ENCODE measurements at places on chromosomes 13 and 19. TPM values are rescaled to one million over a fixed set of nuclear protein-coding genes. Genes with fewer than 3 reads are reported as not detected.

The TARM1 gene
- not detected for total RNA-seq

The OR10H2 gene
- not detected for total RNA-seq

The KCNJ14 gene
- total RNA-seq = 5.0 TPM

The SMIM44 gene
- not detected for total RNA-seq

The TNFRSF19 gene
- not detected for total RNA-seq

The TNNT1 gene
- total RNA-seq = 0.49 TPM

The PRTN3 gene
- total RNA-seq = not detected

The PSG11 gene
- total RNA-seq = not detected

The MYH14 gene
- total RNA-seq = not detected

The CBY2 gene
- 0.32 TPM for total RNA-seq

The LILRB2 gene
- total RNA-seq = not detected

DNA sequence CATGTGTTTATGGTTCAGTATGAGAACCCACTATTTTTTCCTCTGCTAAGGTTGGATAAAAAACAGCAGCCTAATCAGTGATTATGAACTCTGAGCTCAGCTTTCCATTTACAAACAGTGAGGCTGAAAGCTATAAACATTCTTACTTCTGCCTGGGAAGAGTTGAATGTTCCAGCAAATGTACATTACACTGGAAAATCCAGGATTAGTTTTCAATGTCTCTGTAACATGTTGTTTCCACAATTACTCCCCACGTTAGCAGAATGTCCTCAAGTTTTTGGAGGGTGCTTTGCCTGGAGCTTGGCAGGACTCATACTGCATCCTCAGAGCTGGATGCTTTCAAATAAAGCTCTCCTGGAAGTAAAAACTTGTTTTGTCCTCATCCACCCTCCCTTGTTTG, 150.4 kb downstream of the POSTN start:
- no peak overlapping the region for H3K4me3 ChIP-seq
- H3K36me3 ChIP-seq = no peaks in the 10 kb centered on the region
- H3K27me3 ChIP-seq = no peaks in the 10 kb centered on the region
- no peak overlapping the region for H3K27ac ChIP-seq

DNA sequence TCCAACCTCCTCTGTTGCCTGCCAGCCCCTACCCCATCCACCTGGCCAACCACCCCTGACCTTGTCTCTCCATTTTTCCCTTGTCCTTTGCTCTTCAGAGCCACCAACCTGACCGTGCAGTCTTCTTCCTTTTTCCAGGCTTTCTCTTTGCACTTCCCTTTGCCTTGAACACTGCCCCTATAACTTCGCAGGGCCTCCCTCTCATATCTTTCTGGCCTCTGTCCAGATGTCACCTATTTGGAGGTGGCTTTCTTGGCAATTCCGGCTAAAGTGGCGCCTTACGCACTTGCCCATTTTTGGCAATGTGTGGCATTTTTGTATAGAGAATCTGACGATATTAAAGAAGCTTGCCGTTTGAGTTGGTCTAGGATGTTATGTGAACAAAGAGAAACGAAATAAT, 844 bp downstream of the ZNF543 start:
- peaks cover 42% of the 10 kb centered on the region for H3K36me3 ChIP-seq
- no peak for DNase-seq

- no peaks in the 10 kb centered on the region for H3K4me1 ChIP-seq
- no peak overlapping the region for H3K4me3 ChIP-seq
- no peaks in the 10 kb centered on the region for H3K27me3 ChIP-seq
- no peak for DNase-seq
Observed at GRCh38 chr19:2797280-2797679, 12.0 kb downstream of the THOP1 start.

DNA sequence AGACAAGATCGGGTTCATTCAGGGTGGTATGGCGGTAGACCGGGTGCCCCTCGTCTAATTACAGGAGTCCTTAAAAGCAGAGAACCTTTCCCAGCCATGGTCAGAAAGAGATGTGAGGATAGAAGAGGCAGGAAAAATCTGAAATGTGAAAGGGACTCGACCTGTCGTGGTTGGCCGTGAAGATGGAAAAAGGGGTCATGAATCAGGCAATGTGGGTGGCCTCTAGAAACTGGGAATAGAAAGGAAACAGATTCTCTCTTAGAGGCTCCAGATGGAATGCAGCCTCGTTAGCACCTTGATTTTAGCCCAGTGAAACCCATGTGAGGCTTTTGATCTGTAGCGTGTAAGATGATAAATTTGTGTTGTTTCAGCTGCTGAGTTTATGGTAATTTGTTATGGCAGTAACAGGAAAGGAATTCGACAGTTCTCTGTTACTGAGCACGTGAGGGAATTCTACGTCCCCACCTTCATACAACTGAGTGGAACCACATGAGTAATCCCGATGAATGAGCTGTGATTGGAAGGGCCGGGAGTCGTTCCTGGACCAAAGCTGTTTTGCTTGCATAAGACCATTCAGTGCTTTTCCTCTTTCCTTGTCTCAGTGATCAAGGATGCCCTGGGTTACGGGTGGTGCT, 11.0 kb upstream of the CA11 start:
- no peaks in the 10 kb centered on the region for H3K36me3 ChIP-seq
- H3K27me3 ChIP-seq = no peaks in the 10 kb centered on the region
- H3K4me1 ChIP-seq = peaks cover 7% of the 10 kb centered on the region
- DNase-seq = no peak

DNA sequence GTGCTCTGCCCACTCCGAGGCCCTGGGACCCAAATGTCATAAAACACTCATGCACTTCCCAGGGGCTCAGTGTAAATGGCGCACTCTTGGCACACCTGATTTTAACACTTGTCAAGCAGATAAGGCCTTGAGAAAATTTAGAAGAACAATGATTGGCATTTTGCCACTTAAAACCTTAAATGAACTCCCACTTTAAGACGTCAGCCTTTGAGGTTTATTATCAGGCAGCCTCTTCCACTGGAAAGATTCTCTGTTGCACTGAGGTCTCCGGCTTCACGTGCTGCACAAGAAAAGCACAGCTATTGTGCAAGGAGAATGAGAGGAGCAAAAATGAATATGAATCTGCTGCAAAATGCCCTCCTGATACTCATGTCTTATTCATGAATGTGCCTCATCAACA, 38.5 kb upstream of the ATP11A start:
- no peaks in the 10 kb centered on the region for H3K36me3 ChIP-seq
- no peaks in the 10 kb centered on the region for H3K4me1 ChIP-seq

DNA sequence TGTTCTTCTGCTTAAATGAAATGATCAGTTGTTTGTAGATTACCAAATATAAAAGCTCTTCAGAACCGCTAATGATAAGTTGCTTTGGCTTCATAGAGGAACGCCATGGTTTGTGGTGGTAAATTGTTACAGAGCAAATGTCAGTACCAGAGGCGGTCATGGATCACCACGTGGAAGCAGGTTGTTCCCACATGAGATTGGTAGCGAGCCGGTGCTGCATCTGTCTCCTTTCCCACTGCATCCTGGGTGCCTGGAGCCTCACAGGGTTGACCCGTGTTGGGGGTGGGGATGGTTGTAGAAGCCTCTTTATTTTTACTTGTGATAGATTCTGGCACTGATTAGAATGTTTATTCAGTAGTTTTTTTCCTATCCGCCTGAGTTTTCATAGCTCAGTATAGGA, 14.7 kb downstream of the GARRE1 start:
- peak overlapping the region; percentile 97 for H3K27ac ChIP-seq
- H3K4me3 ChIP-seq = peak overlapping the region; percentile 73
- peaks cover 68% of the 10 kb centered on the region for H3K4me1 ChIP-seq
- no peak for DNase-seq
- H3K36me3 ChIP-seq = no peaks in the 10 kb centered on the region

DNA sequence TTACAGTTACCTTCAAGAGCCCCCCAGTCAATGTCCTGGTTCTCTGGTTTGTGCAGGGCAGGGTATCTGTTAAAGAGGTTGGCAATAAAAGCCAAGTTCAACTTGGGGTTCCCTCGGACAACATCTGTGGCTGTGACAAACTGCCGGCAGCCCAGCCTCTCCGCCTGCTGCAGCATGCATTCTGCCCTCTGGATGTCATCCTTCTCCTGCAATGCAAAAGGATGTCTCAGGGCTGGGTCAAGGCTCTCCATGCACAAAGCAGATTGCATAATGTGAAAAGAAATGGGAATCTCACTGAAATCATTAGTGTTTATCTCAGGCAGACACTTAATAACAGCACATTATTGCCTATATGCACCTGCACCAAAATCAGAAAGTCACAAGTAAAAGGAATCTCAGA, 35.1 kb downstream of the LCP1 start:
- H3K27ac ChIP-seq = no peak overlapping the region
- peaks cover 55% of the 10 kb centered on the region for H3K4me1 ChIP-seq
- DNase-seq = no peak
- no peak overlapping the region for H3K4me3 ChIP-seq

GRCh38 chr13:47904241-47904640, 96.8 kb downstream of the SUCLA2 start:
- peaks cover 6% of the 10 kb centered on the region for H3K4me1 ChIP-seq
- H3K4me3 ChIP-seq = no peak overlapping the region
- no peaks in the 10 kb centered on the region for H3K27me3 ChIP-seq
- peaks cover 2% of the 10 kb centered on the region for H3K36me3 ChIP-seq
- no peak overlapping the region for H3K27ac ChIP-seq

GRCh38 chr13:84380866-84381265, 498.6 kb upstream of the SLITRK1 start:
- no peaks in the 10 kb centered on the region for H3K36me3 ChIP-seq
- no peak for DNase-seq
- no peaks in the 10 kb centered on the region for H3K27me3 ChIP-seq
- no peak overlapping the region for H3K4me3 ChIP-seq

GRCh38 chr13:78875792-78876580, 217.0 kb upstream of the OBI1 start:
- peaks cover 3% of the 10 kb centered on the region for H3K27me3 ChIP-seq
- no peaks in the 10 kb centered on the region for H3K4me1 ChIP-seq
- H3K27ac ChIP-seq = no peak overlapping the region
- no peak for DNase-seq
- no peaks in the 10 kb centered on the region for H3K36me3 ChIP-seq
- no peak overlapping the region for H3K4me3 ChIP-seq

- H3K4me3 ChIP-seq = no peak overlapping the region
- no peaks in the 10 kb centered on the region for H3K27me3 ChIP-seq
- H3K27ac ChIP-seq = no peak overlapping the region
- H3K4me1 ChIP-seq = peaks cover 1% of the 10 kb centered on the region
- DNase-seq = no peak
Observed at GRCh38 chr13:29948244-29948643, 97.8 kb upstream of the UBL3 start.

- no peaks in the 10 kb centered on the region for H3K27me3 ChIP-seq
- H3K4me1 ChIP-seq = peaks cover 14% of the 10 kb centered on the region
- no peak for DNase-seq
- H3K27ac ChIP-seq = no peak overlapping the region
- peaks cover 1% of the 10 kb centered on the region for H3K36me3 ChIP-seq
Observed at GRCh38 chr19:10083911-10084310, 2.2 kb upstream of the SHFL start.

- no peak for DNase-seq
- H3K27me3 ChIP-seq = peaks cover 4% of the 10 kb centered on the region
- H3K27ac ChIP-seq = no peak overlapping the region
- no peaks in the 10 kb centered on the region for H3K4me1 ChIP-seq
- H3K4me3 ChIP-seq = no peak overlapping the region
- H3K36me3 ChIP-seq = peaks cover 8% of the 10 kb centered on the region
Observed at GRCh38 chr13:21202767-21203531, 26.5 kb downstream of the MRPL57 start.

GRCh38 chr19:46920362-46920761, 59.6 kb downstream of the ARHGAP35 start:
- H3K4me3 ChIP-seq = no peak overlapping the region
- no peak for DNase-seq
- peaks cover 15% of the 10 kb centered on the region for H3K36me3 ChIP-seq
- peaks cover 42% of the 10 kb centered on the region for H3K4me1 ChIP-seq
- H3K27ac ChIP-seq = no peak overlapping the region

GRCh38 chr13:71607575-71607974, 259.4 kb downstream of the DACH1 start:
- no peaks in the 10 kb centered on the region for H3K36me3 ChIP-seq
- no peaks in the 10 kb centered on the region for H3K27me3 ChIP-seq
- H3K27ac ChIP-seq = no peak overlapping the region
- no peak overlapping the region for H3K4me3 ChIP-seq

- peaks cover 37% of the 10 kb centered on the region for H3K4me1 ChIP-seq
- no peaks in the 10 kb centered on the region for H3K27me3 ChIP-seq
- peaks cover 14% of the 10 kb centered on the region for H3K36me3 ChIP-seq
- DNase-seq = no peak
- peak overlapping the region; percentile 18 for H3K27ac ChIP-seq
Observed at GRCh38 chr13:46303742-46304385, 83.2 kb downstream of the RUBCNL start.

GRCh38 chr19:3150739-3151329, 15.0 kb downstream of the GNA15 start:
- no peaks in the 10 kb centered on the region for H3K27me3 ChIP-seq
- H3K4me1 ChIP-seq = peaks cover 8% of the 10 kb centered on the region
- no peak overlapping the region for H3K4me3 ChIP-seq
- no peak overlapping the region for H3K27ac ChIP-seq

- H3K36me3 ChIP-seq = no peaks in the 10 kb centered on the region
- no peak overlapping the region for H3K27ac ChIP-seq
- no peak for DNase-seq
- H3K4me1 ChIP-seq = no peaks in the 10 kb centered on the region
- H3K27me3 ChIP-seq = peaks cover 63% of the 10 kb centered on the region
- H3K4me3 ChIP-seq = no peak overlapping the region
Observed at GRCh38 chr13:110984798-110985197, 69.9 kb upstream of the ANKRD10 start.

DNA sequence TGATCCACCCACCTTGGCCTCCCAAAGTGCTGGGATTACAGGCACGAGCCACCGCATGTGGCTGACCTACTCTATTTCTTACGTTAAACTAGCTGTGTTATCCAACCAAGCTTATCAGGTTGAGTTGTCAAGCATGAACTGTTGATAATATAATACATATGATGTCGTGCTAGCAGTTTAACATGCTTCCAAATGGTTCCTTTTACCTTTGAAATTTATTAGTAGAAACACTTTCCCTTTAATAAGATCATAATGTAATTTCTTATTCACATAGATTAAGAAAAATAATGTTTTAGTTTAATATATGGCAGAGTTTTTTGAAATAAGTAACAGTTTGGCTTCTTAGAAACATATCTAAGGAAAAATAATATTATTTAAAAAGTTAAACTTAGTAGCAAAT, 34.4 kb upstream of the VWA8 start:
- no peaks in the 10 kb centered on the region for H3K4me1 ChIP-seq
- no peak overlapping the region for H3K4me3 ChIP-seq
- H3K27me3 ChIP-seq = peaks cover 12% of the 10 kb centered on the region
- H3K36me3 ChIP-seq = no peaks in the 10 kb centered on the region
- no peak overlapping the region for H3K27ac ChIP-seq
- no peak for DNase-seq

- no peaks in the 10 kb centered on the region for H3K36me3 ChIP-seq
- no peak for DNase-seq
- no peak overlapping the region for H3K4me3 ChIP-seq
- H3K4me1 ChIP-seq = no peaks in the 10 kb centered on the region
- H3K27ac ChIP-seq = no peak overlapping the region
Observed at GRCh38 chr19:5367530-5368133, 27.0 kb upstream of the PTPRS start.

- H3K4me1 ChIP-seq = peaks cover 5% of the 10 kb centered on the region
- DNase-seq = no peak
- H3K36me3 ChIP-seq = no peaks in the 10 kb centered on the region
- no peak overlapping the region for H3K27ac ChIP-seq
Observed at GRCh38 chr13:99864627-99864990, 107.0 kb downstream of the ZIC5 start.

GRCh38 chr19:11756965-11757364, 9.8 kb upstream of the ZNF441 start:
- H3K4me1 ChIP-seq = no peaks in the 10 kb centered on the region
- DNase-seq = no peak
- H3K27ac ChIP-seq = no peak overlapping the region
- peaks cover 14% of the 10 kb centered on the region for H3K27me3 ChIP-seq
- H3K4me3 ChIP-seq = no peak overlapping the region

GRCh38 chr13:76971215-76971614, 20.7 kb upstream of the CLN5 start:
- no peak overlapping the region for H3K27ac ChIP-seq
- no peak overlapping the region for H3K4me3 ChIP-seq
- DNase-seq = no peak
- no peaks in the 10 kb centered on the region for H3K4me1 ChIP-seq
- peaks cover 29% of the 10 kb centered on the region for H3K27me3 ChIP-seq
